ENCODE measurements at places on chromosomes 3 and 15. TPM values are rescaled to one million over a fixed set of nuclear protein-coding genes. Genes with fewer than 3 reads are reported as not detected.

GCSAM gene
- total RNA-seq = 1.8 TPM

DNA sequence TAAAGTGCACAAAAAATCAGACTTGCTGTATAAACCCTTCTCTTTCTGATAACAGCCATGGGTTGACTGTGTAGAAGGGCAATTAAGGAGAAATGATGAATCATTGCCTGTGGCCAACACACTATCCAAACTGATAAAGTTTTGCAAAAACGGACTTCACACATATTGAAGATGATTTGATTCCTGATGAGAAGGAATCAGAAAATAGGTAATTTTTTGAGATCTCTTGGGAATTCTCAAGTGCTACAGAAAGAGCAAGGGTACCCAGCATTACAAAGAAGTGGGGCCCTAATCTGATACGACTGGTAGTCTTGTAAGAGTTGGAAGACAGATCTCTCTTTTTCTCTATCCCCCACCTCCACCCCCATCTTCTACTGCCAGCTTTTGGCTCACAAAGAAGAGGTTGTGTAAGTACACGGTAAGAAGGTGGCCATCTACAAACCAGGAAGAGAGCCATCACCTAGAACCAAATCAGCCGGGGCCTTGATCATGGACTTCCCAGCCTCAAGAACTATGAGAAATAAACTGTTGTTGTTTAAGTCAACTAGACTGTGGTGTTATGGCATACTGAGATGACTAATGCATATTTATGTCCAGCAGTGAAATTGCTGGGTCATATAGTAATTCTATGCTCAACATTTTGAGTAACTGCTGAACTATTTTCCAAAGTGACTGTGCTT, 254.7 kb downstream of the EDEM1 start:
- DNase-seq = no peak
- H3K4me1 ChIP-seq = no peaks in the 10 kb centered on the region
- no peaks in the 10 kb centered on the region for H3K36me3 ChIP-seq
- no peak overlapping the region for H3K27ac ChIP-seq
- no peak overlapping the region for H3K4me3 ChIP-seq

- H3K4me3 ChIP-seq = no peak overlapping the region
- H3K27ac ChIP-seq = no peak overlapping the region
- H3K36me3 ChIP-seq = no peaks in the 10 kb centered on the region
- no peak for DNase-seq
- H3K27me3 ChIP-seq = no peaks in the 10 kb centered on the region
These were observed 43.7 kb downstream of the SUSD5 start for GRCh38 chr3:33174711-33175414.

- H3K4me1 ChIP-seq = no peaks in the 10 kb centered on the region
- no peak overlapping the region for H3K4me3 ChIP-seq
- H3K27ac ChIP-seq = no peak overlapping the region
- H3K36me3 ChIP-seq = no peaks in the 10 kb centered on the region
- no peaks in the 10 kb centered on the region for H3K27me3 ChIP-seq
- DNase-seq = no peak
These were observed 221.2 kb downstream of the NLGN1 start for GRCh38 chr3:173618703-173619102.

GRCh38 chr15:82554351-82554750, 14.1 kb upstream of the RPS17 start:
- no peaks in the 10 kb centered on the region for H3K36me3 ChIP-seq
- no peaks in the 10 kb centered on the region for H3K27me3 ChIP-seq
- H3K27ac ChIP-seq = no peak overlapping the region
- no peak for DNase-seq

DNA sequence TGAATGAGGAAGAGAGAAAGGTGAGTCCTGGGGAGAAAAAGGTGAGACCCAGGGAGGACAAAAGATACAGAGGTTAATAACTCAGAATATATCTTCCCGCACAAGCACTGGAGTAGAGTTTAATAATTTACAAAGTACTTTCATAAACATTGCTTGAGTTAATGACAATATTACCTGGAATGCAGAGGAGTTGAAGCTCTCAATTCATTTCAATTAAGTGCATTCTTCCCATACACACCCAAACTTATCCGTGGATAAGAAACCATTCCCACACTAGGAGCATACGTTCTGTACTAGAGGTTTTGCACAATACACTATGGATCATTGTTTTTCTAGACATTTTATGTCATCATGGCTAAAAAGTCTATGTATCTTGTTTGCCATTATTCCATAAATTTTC, 23.3 kb upstream of the KNG1 start:
- no peak overlapping the region for H3K27ac ChIP-seq
- H3K4me1 ChIP-seq = no peaks in the 10 kb centered on the region
- H3K27me3 ChIP-seq = no peaks in the 10 kb centered on the region
- no peaks in the 10 kb centered on the region for H3K36me3 ChIP-seq
- H3K4me3 ChIP-seq = no peak overlapping the region

DNA sequence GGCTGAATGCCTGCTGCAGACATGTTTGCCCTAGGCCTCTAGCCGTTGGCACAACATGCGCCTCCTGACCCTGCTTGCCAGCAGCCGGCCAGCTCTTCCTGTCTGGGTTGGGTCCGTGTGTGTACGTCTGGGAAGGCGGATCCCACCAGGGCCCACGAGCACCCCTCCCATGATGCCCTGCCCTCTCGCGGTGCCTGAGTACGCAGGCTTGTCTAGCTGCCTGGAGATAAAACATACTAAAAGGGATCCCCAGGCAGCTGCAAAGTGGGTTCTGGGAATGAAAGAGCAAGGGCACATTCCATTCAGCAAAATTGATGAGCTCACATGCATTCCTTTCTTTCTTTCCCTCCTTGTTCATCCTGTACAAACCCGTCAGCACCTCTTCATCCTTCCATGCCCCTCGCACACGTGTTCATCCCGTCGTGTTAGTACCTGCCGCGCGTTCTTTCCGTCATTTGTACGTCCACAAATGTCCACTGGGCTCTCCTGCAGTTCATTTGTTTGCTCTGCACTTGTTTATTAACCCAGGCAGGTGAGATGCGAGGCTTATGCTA, 74.3 kb downstream of the FBLN2 start:
- H3K4me1 ChIP-seq = no peaks in the 10 kb centered on the region
- H3K27me3 ChIP-seq = no peaks in the 10 kb centered on the region
- H3K27ac ChIP-seq = no peak overlapping the region
- no peak overlapping the region for H3K4me3 ChIP-seq
- no peaks in the 10 kb centered on the region for H3K36me3 ChIP-seq
- no peak for DNase-seq

DNA sequence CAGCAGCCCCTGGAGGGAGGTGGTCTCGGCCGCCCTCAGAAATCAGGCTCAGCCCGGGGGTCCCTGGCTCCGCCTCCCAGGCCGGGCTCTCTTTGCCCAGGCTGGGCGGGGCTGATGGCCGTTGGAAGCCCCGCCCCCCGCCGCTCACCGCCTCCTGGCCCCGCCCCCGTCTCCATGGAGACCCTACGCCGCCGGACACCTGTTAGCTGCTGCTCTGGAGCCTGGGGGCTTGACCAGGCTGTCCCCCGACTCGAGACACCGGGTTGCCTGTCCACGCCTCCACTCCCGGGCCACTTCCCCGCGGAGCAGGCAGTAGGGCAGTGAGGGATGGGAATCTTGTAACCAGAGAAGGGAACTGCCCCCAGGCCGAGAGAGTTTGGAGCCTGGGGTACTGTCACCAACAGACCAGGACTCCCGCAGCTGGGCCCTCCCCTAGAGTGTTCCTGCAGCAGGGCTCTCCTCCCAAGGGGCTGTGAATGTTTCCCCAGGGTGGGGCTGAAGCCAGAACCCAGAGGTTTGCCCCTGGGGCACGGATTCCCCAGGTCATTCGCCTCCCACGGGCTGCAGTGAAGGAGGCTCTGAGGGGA, 27.8 kb upstream of the RPL32 start:
- H3K27ac ChIP-seq = no peak overlapping the region
- no peaks in the 10 kb centered on the region for H3K36me3 ChIP-seq
- H3K4me3 ChIP-seq = no peak overlapping the region
- peak; percentile 74 for DNase-seq

DNA sequence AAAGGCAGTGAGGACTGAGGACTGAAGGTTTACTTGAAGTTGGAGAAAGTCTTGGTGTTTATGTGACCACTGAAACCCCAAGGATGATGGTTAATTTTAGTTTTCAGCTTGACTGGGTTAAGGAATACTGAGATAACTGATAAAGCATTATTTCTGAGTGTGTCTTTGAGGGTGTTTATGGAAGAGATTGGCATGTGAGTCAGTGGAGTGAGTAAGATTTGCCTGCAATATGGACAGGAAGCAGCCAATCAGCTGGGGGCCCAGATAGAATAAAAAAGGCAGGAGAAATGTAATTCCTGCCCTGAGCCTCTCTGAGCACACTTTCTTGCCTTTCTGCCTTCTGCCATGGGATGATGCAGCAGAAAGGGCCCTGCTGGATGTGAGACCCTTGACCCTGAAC, 92.4 kb downstream of the KBTBD8 start:
- H3K27me3 ChIP-seq = no peaks in the 10 kb centered on the region
- H3K27ac ChIP-seq = no peak overlapping the region
- no peaks in the 10 kb centered on the region for H3K36me3 ChIP-seq
- no peak for DNase-seq
- no peak overlapping the region for H3K4me3 ChIP-seq
- H3K4me1 ChIP-seq = no peaks in the 10 kb centered on the region

GRCh38 chr3:153960458-153961074, 160.6 kb upstream of the ARHGEF26 start:
- no peak for DNase-seq
- H3K27ac ChIP-seq = no peak overlapping the region
- no peaks in the 10 kb centered on the region for H3K4me1 ChIP-seq
- H3K4me3 ChIP-seq = no peak overlapping the region

GRCh38 chr3:169871129-169871886, 1.6 kb upstream of the LRRC31 start:
- H3K36me3 ChIP-seq = no peaks in the 10 kb centered on the region
- H3K4me1 ChIP-seq = no peaks in the 10 kb centered on the region
- DNase-seq = no peak

DNA sequence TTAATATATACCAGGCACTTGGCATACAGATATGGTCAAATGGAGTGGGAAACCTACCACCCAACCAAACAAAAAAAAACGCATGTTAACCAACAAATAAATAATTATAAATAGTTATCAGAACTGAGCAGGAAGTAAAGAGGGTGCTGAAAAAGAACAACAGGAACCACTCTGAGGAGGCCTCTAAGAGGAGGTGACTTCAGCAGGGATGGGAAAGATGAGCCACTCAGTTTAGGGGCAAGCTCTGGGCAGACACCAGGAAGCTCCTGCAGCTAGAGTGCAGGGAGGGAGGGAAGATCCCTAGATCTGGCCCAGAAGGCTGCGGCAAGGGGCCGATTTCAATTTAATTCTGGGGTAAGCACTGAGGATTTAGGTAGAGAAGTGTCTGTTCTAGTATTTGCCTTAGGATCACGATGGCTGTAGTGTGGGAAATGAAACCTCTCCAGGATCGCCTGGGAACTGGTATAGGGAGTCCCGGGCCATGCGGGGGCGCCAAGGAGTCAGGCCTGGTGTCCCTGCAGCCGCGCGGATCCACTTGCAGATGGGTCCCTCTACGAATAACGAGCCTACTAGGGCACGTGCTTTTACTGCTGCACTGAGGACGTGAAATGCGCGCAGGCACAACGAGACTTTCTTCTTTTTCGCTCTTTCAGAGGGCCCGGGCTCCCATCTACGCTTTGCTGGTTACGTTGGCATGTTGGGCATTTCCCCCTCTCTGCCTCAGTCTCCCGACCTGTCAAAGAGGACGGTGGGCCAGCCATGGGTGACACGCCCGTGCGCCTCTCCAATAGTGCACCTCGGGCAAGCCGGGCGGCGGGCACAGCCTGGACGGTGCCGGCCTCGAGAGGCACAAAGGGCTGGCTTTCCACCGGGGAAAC, 1.5 kb upstream of the LIMD1 start:
- H3K27me3 ChIP-seq = no peaks in the 10 kb centered on the region
- H3K4me1 ChIP-seq = peaks cover 35% of the 10 kb centered on the region
- H3K36me3 ChIP-seq = no peaks in the 10 kb centered on the region

CILP gene
- 0.39 TPM for total RNA-seq

DNA sequence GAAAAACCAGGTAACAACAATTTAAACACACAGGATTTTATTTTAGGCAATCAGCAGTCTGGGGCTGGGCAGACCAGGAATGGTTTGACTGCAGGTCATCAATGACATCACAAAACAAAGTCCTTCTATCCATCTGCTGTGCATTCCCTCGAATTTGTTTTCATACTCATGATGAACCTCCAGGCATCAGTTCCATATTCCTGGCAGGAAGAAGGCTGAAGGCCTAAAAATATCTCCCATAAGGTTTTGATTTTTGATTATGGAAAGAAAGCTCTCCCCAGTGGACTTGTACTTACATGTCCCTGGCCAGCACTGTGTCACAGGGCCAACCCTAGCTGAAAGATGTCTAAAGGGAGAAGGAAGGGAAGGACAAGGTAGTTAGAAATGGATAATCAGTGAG, 107.4 kb downstream of the PEAK1 start:
- H3K36me3 ChIP-seq = no peaks in the 10 kb centered on the region
- no peaks in the 10 kb centered on the region for H3K27me3 ChIP-seq
- no peak for DNase-seq

DNA sequence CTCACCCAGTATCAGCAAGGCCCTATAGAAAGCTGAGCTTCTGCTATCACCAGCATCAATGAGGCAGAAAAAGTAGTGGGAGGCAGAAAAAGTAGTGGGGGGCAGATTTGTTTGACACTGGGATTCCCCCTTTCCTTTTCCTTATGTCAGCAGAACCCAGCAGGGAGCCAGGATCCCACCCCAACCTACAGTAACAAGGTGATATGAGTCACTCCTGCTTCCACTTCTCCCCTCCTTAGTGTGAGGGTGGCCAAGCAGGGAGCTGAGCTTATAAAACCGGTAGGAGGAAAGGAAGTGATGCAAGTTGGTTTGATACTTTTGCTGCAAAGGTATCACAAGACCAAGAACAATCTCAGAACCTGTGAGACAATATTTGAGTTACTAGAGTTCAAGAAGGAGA, 128.7 kb downstream of the SCAPER start:
- no peak overlapping the region for H3K4me3 ChIP-seq
- no peaks in the 10 kb centered on the region for H3K27me3 ChIP-seq
- no peaks in the 10 kb centered on the region for H3K4me1 ChIP-seq
- DNase-seq = no peak

GUCA1C gene
- not detected for total RNA-seq

DNA sequence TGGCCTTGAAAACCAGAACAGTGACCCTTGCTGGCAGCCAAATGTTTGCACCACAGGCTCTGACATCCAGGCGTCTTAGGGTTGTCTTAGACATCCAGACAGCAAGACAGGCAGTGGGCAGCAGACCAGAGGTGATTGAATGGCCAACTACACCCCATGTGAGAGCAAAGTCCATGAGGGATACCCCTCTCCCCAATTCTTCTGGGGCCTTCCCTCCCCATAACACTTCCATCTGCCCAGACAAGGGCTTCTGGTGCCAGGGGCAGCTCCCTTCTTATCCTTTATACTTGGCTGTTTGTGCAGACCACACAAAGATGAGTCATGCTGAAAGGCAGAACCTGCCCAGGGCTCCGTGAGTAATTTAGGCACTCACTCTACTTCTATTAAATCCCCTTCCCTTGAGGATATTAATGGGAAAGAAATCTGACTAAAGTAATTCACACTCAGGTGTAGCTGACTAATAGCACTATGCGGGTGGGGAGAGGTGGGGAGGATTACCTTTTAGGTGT, 257.9 kb downstream of the UACA start:
- H3K36me3 ChIP-seq = no peaks in the 10 kb centered on the region
- H3K4me1 ChIP-seq = peaks cover 10% of the 10 kb centered on the region
- H3K4me3 ChIP-seq = no peak overlapping the region
- no peak for DNase-seq

MORC1 gene
- 0.06 TPM for total RNA-seq

TMCO5A gene
- total RNA-seq = not detected
